ENCODE measurements at places on chromosomes 2 and 18.

DNA sequence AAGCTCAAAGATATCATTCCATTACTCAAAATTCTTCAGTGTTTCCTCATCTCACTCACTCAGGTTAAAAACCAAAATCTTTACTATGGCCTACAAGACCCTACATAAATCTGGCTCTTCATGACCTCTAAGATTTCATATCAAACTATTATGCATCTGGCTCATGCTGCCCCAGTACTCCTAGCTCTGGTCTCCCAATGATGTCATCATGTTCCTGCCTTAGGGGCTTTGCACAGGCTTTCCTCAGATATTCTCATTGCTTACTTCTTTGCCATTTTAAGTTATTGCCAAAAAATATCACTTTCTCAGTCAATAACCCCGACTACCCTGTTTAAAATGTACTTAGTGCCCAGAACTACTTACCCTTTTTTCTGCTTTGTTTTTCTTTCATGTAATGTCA lies 33.0 kb upstream of the SPOPL start:
- DNase-seq: no peak

- no peak for DNase-seq
Measured at GRCh38 chr18:37578182-37578678, 12.6 kb upstream of the CELF4 start.

- no peak for DNase-seq
Measured at GRCh38 chr2:236570081-236570868, 650 bp downstream of the ACKR3 start.

DNA sequence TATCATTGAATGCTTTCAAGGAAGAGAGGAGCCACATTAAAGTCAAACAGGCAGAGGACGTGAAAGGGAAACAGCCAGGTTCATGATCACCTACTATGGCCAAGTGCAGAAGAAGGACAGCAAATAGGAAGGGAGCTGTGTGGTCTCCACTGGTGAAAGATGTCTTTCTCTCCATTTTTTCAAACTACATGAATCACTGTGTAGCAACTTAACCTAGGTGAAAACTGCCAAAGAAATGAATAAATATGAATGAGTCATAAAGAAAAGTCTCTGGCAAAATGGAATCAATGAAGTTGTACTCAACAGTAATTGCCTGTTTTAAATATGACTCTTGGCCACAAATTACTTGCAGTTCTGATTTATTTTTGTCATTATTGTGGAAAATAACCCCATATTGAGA lies 452.6 kb upstream of the PKDCC start:
- no peak for DNase-seq

GRCh38 chr2:121038431-121038830 lies 246.6 kb downstream of the TFCP2L1 start:
- no peak for DNase-seq

GRCh38 chr2:161044095-161044865 lies 115.9 kb upstream of the TANK start:
- DNase-seq: no peak

- no peak for DNase-seq
Measured at GRCh38 chr2:139165601-139166000, 385.4 kb upstream of the NXPH2 start.

- no peak for DNase-seq
Measured at GRCh38 chr2:209322905-209323512, 100.8 kb upstream of the MAP2 start.

- no peak for DNase-seq
Measured at GRCh38 chr2:137005210-137005609, 239.9 kb downstream of the THSD7B start.

GRCh38 chr2:232438951-232439757 lies 16.8 kb upstream of the ALPI start:
- DNase-seq: no peak

- peak; percentile 73 for DNase-seq
Measured at GRCh38 chr2:39620067-39620466, 45.6 kb upstream of the TMEM178A start.

DNA sequence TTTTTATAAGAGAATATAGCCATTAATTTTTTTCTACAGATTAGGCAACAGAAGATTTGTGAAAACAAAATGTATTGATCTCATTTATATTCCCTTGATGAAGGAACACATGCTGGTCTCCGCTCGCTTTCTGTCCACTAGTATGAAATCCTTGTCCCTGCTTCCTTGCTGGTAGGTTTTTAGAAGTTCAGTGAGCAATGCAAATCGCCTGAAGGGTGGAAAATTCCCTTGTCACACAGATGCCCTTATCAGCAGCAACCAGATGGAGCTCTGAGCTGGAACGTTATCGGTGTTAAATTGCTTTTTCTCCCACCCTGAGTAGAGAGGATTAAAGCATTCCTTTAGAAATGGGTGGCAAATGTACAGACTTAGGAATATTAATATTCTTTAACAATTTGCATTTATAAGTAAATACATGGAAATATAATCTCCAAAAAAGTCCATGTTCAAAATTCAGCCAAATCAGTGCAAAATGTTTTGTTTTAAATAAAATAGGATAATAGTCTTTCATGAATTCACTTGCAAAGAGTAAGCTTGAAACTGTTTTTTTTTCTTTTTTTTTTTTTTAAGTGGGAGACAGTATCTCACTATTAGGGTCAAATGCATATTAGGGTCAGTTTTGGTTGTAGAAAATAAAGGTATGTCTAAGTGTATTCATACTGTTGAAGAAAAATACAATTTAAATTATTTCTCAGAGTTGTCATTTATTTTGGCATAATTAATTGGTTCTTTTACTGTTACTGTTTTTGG lies 164.0 kb upstream of the MYO3B start:
- no peak for DNase-seq

DNA sequence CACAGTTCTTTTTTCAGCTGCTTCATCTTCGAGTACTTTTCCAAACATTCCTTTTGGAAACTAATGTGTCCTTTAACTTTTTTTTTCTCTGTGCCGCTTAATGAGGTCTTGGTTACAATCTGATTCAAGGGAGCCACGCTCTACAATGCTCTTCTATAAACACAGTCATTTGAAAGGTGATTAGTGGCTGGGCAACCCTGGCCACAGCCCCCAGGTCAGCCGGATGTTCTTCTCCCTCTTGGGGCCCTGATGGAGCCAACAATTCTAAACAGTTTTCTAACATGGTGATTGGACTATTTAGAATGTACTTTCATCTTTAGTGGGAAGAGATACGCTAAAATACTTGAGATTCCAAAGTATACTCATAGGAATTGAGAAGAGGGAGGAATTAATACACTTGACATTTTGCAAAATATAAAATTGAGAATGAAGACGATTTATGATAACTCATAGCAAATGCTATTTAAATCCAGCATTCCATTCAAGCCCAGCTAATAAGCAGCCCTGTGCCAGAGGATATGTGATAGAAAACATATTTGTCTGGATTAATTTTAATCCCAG lies 83.7 kb upstream of the MBOAT2 start:
- no peak for DNase-seq

DNA sequence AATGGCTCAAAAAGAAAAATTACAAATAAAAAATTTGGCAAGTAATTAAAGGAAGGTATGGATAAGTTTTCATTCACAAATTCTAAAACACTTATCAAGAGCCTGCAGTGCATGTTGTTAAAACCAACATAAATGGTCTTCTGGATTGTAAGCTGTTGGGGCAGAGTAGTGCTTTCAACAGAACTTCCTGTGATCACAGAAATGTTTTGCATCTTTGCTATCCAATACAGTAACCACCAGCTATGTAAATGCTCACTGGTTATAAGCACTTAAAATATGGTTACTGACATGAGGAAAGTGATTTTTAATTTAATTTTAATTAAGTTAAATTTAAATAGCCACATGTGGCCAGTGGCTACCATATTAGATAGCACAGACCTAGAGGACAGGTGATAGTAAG lies 133.1 kb downstream of the NBAS start:
- no peak for DNase-seq

GRCh38 chr18:58196164-58196563 lies 152.1 kb downstream of the NEDD4L start:
- DNase-seq: no peak

DNA sequence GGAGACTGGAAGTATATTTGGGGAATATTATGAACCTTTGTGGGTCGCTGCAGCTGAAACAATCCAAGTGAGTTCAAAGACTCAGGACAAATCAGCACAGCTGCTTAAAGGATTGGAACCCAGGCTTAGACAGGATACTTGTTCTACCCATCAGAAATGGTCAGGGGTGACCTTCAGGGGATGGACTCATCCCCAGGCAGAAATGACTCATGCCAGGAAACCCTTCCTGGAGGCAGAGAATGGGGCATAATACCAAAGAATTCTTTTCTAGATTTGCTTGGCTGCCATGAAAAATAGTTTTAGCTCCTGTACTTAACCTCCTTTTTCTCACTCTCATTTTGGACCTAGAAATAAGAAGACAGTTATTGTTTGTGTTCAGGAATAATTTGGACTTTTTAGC lies 425.5 kb downstream of the TSN start:
- no peak for DNase-seq

DNA sequence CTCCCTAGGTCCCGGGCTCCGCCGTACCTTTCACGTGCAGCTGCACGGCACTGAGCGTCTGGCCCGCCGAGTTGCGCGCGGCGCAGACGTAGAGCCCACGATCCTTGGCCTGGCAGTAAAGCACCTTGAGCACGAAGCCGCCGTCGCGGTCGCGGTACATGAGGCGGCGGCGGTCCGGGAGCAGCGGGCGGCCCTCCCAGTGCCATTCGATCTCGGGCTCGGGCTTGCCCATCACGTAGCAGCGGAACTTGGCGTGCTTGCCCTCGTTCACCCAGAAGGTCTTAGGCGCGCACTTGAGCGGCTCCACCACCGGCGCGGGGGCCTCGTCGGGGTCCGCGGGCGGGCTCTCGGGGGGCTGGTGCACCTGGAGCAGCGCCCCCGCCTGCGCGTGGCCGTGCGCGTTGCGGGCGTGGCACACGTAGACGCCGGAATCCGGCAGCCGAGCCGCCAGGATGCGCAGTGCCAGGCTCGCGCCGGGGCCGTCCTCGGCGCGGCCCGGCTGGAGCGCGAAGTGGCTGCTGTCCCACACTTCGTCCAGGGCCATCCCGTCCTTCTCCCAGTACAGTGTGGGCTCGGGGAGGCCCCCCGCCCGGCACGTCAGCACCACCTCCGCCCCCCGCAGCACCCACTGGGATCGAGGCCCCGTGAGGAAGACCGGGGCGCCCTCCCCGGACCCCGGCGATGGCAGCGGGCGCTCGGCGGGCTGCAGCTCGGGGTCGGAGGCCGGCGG lies 980 bp downstream of the OBSL1 start:
- DNase-seq: peak; percentile 84

- no peak for DNase-seq
Measured at GRCh38 chr18:44323125-44323524, 357.6 kb upstream of the SETBP1 start.

DNA sequence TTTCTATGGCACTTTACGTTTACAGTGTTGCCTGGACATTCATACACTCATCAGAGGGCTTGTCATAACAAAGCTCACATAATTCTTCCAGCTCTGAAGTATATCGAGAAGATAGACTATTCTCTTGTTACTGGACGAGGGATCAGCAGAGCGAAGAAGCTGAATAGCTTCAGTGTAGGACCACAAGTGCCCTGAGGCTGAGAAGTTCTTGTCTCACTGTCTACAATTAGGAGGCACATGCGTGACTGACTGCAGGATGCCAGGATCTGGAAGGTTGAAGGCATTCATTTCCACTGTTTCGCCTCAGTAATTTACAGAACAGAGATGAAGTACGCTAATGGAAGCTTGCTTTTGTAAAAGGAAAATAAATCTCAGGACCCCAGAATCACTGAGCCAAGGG lies 9.6 kb downstream of the SH3YL1 start:
- no peak for DNase-seq

GRCh38 chr2:177547122-177547521 lies 154.5 kb downstream of the AGPS start:
- no peak for DNase-seq

DNA sequence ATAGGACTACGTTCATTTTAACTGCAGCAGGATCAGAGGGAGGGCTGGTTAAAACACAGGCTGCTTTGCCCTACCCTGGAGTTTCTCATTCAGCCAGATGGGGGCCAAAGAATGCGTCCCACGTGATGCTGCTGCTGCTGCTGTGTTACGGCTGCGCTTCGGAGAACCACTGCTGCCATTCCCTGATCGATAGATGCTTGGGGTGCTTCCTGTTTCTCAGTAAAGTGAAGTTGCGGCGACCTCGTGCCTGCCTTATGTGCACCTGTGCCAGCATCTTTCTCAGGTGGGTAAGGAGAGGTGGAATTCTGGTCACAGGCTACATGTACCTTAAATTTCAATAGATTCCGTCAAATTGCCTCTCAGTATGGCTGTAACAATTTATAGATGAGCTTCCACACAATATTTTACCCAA lies 24.7 kb upstream of the TOGARAM2 start:
- peak; percentile 49 for DNase-seq

DNA sequence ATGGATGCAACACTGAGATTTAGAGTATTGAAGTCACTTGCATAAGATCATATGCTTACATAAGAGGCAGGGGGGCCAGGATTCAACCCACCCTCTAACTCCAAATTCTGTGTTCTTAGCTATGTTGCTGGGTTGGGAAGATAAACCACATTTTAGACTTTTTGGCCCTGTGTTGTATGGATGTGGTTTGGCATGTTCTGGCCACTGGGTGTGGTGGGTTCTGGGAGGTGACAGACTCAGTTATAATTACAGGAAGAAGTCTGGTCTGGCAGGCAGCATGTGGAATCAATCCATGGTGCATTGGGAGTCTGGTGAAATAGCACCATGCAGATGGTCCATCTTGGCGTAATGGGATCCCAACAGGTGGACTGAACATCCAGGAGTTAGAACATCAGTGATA lies 138.9 kb downstream of the LTBP1 start:
- DNase-seq: no peak

DNA sequence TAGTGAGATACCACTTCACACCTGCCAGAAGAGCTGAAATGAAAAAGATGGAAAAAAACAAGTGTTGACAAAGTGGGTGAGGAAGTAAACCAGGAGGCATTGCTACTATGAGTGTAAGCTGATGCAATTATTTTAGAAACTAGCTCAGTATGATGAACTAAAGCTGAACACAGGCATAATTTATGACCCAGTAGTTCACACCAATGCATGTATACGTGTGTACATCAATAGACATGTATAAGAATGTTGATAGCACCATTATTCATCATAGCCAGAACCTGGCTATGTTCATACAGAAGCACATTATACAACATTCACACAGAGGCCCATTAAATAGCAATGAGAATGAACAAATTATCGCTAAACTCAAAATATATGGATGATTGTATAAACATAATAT lies 83.1 kb upstream of the SPOPL start:
- no peak for DNase-seq

- no peak for DNase-seq
Measured at GRCh38 chr2:105176429-105176828, 65.1 kb upstream of the GPR45 start.

DNA sequence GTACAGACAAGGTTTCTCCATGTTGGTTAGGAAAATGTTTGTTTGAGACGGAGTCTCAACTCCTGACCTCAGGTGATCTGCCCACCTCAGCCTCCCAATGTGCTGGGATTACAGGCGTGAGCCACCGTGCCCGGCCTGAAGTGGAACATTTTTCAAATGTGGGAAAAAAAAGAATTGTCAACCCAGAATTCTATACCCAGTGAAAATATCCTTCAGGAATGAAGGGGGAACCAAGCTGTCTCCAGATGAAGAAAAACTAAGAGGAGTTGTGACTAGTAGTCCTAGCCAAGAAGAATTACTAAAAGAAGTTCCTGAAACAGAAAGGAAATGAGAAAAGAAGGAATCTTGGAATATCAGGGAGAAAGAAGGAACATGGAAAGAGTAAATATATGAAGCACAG lies 25.7 kb downstream of the RAPGEF4 start:
- no peak for DNase-seq

GRCh38 chr2:190425883-190426658 lies 17.9 kb downstream of the MFSD6 start:
- no peak for DNase-seq

Data from AG08396 (cell line).